ENCODE measurements at places on chromosomes 3 and 15. TPM values are rescaled to one million over a fixed set of nuclear protein-coding genes. Genes with fewer than 3 reads are reported as not detected.

Gene ACKR4
- 0.10 TPM for total RNA-seq

Gene SUCNR1
- total RNA-seq, result not detected

GRCh38 chr3:133393204-133393603, 6.7 kb upstream of the BFSP2 start:
- DNase-seq, result no peak

DNA sequence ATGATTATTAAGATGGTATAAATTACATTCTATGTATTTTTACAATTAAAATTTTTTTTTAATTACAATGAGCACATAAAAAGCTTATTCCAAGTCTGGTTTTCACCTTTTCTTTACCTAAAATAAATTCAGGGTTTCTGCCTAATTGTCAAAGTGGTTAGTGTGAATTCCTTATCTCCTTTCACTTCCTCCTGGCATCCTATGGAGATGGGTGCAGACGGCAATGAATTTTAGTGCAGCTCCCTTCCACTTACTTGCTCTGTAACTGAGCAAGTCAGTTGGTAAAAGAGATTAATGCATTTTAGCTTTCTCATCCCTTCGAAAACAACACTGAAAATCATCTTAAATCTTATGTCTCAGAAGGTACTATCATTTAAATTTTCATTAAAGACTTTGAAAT, 13.1 kb downstream of the HDGFL3 start:
- no peak for DNase-seq

GRCh38 chr15:62711691-62712454, 330.7 kb upstream of the TPM1 start:
- no peak for DNase-seq

- DNase-seq, result no peak
These were observed 18.3 kb upstream of the ATP8B4 start for GRCh38 chr15:50137330-50137761.

GRCh38 chr3:62027796-62028195, 345.6 kb downstream of the FEZF2 start:
- no peak for DNase-seq

All from activated CD4-positive, alpha-beta T cell treated with anti-CD3 and anti-CD28 coated beads, Interleukin-2, amount 10 ng/mL, durations not matched to agents 7 days and 5 days (primary cell).